Activated CD4-positive, alpha-beta memory T cell treated with anti-CD3 and anti-CD28 coated beads, Interleukin-2, amount 10 ng/mL, durations not matched to agents 7 days and 5 days (primary cell): ENCODE measurements at places on chromosomes 3 and 15. TPM values are rescaled to one million over a fixed set of nuclear protein-coding genes. Genes with fewer than 3 reads are reported as not detected.

Gene DLG1
- total RNA-seq: 58.2 TPM

Gene COX5A
- 274 TPM for total RNA-seq

Gene UACA
- total RNA-seq: 0.58 TPM

Gene BCL6
- 33.4 TPM for total RNA-seq

Gene GRM2
- total RNA-seq: 2.4 TPM
